CD4-positive, alpha-beta memory T cell (primary cell): ENCODE measurements at places on chromosomes 4 and X.

DNA sequence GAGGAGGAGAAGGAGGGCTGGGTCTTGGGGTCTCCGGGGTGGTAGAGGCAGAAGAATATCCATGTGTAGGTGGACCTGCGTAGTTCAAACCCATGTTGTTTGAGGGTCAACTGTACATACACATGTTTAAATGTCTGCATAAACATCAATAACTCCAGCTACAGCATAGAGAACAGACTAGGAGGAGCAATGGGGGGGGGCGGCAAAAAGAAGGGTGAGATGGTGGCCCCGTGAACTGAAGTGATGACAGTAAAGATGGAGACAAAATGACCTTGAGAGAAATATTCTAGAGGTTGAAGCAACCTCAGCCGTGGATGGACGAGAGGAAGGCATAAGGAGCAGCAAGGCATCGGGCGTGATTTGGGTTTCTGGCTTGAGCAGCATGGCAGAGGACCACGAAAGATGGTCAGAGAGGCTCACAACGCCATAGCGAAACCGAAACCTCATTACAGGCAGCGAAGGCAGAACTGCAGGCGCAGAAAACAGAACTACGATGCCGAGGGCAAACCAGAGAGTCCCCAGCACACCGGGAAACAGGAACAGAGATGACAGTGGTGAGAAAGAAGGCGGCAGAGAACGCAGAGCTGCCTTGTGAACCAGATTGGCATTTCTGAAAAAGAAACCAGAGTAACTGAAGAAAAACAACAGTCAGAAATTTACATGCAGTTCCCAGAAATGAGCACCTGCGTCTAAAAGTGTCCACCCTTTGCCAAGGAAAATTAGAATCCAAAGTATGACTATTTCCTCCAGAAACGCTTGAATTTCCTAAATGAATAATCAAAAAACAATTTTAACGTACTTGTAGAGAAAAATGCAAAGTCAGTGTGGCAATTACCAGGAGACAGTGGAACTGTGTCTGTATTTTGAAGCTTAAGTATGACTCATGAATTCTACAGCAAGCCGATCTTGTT, 50.3 kb upstream of the ENPP6 start:
- peaks cover 28% of the 10 kb centered on the region for H3K4me1 ChIP-seq
- no peaks in the 10 kb centered on the region for H3K36me3 ChIP-seq
- H3K27me3 ChIP-seq: no peaks in the 10 kb centered on the region
- peak overlapping the region; percentile 86 for H3K27ac ChIP-seq

- no peaks in the 10 kb centered on the region for H3K27me3 ChIP-seq
- no peaks in the 10 kb centered on the region for H3K4me1 ChIP-seq
- no peak overlapping the region for H3K4me3 ChIP-seq
- H3K36me3 ChIP-seq: no peaks in the 10 kb centered on the region
- no peak for DNase-seq
- H3K27ac ChIP-seq: no peak overlapping the region
Observed at GRCh38 chr4:74583757-74584156, 138.8 kb downstream of the AREG start.

DNA sequence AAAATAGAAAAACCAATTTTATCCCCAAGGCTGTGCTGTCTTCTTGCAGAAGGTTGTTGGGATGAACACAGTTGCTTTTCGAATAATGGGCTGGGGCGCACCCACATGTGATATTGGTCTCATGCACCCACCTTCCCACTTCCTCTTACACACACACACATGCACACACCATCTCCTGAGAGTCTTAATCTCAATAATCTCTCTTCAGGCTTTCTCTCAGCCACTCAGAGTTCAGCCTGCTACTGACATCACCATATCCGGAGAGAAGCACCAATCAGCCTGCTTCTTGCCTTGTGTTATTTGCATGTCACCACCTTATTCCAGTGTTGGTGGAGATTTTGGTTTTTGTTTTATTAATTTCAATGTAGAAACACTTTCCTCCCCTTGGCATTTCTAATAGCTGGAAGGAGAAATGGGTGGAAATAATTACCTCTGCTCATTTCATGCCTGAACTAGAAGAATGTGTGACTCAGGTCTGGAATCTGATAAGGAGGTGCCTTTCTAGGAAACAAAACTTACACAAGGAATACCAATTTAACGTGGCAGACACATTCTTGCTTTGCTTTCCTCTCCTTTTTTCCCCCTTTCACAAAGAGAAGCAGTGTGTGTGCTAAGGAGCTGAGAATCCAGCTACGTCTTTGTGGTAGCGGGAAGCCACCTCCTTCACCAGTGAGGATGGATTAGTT, 400.2 kb downstream of the MID1IP1 start:
- H3K4me3 ChIP-seq: no peak overlapping the region
- peak; percentile 11 for DNase-seq
- H3K27me3 ChIP-seq: no peaks in the 10 kb centered on the region

DNA sequence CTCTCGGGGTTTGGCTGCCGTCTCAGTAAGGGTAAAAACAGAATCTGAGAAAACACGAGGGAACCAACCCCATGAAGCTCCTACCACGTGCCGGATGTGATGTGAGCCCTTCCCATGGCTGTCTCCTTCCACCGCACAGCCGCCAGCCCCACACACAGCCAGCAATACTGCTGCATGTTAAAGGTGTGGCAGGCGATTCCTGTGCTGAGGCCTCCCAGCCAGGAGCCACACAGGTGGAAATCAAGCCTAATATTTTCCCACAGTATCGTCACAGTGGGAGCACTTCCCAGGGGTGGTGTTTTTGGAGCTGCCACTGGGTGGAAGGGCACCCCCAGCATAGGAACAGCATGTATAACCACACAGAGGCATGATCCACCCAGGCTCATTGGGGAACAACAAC, 77.5 kb downstream of the SLC2A9 start:
- no peaks in the 10 kb centered on the region for H3K4me1 ChIP-seq
- H3K27me3 ChIP-seq: no peaks in the 10 kb centered on the region
- no peaks in the 10 kb centered on the region for H3K36me3 ChIP-seq
- H3K4me3 ChIP-seq: no peak overlapping the region
